Activated naive CD4-positive, alpha-beta T cell treated with anti-CD3 and anti-CD28 coated beads for 36 hours (primary cell): ENCODE measurements at places on chromosomes 2 and 18. TPM values are rescaled to one million over a fixed set of nuclear protein-coding genes. Genes with fewer than 3 reads are reported as not detected.
A peak's percentile ranks its signal among the peaks of the same experiment; 100 is the strongest.

GRCh38 chr2:8684878-8685696 lies 3.2 kb downstream of the ID2 start:
- H3K4me3 ChIP-seq = peak overlapping the region; percentile 82
- H3K27ac ChIP-seq = peak overlapping the region; percentile 88
- H3K27me3 ChIP-seq = peaks cover under 1% of the 10 kb centered on the region
- peaks cover 10% of the 10 kb centered on the region for H3K4me1 ChIP-seq
- H3K36me3 ChIP-seq = peaks cover 23% of the 10 kb centered on the region

DNA sequence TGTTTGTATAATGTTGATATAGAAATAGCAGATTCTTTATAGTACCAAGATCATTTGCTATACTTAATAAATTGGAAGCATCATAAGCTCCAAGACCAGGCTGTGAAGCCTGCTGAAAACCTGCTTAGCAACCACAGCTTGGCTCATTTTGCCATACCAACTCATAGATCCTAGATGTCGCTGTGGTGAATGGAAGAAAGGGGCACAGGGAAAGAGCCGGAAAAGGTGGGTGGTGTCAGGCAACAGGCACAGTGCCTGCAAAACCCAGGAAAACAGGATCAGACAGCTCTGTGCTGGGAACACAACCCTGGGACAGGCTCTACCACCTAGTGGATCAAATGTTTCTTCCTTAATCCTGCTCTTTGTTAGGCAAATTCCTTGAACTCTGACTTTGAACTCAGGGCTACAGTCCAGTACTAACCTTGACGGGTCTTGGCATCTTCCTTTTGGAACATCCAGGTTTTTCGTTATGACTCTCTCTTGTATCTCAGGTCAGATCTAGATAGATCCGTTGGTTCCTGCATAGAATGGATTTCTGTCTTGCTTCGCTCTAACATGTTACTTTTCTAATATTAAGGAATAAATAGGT lies 31.6 kb downstream of the TWSG1 start:
- H3K27me3 ChIP-seq = no peaks in the 10 kb centered on the region
- no peak overlapping the region for H3K4me3 ChIP-seq
- peaks cover 18% of the 10 kb centered on the region for H3K36me3 ChIP-seq
- no peaks in the 10 kb centered on the region for H3K4me1 ChIP-seq
- H3K27ac ChIP-seq = no peak overlapping the region
- DNase-seq = no peak

TACR1 gene
- not detected for total RNA-seq

DNA sequence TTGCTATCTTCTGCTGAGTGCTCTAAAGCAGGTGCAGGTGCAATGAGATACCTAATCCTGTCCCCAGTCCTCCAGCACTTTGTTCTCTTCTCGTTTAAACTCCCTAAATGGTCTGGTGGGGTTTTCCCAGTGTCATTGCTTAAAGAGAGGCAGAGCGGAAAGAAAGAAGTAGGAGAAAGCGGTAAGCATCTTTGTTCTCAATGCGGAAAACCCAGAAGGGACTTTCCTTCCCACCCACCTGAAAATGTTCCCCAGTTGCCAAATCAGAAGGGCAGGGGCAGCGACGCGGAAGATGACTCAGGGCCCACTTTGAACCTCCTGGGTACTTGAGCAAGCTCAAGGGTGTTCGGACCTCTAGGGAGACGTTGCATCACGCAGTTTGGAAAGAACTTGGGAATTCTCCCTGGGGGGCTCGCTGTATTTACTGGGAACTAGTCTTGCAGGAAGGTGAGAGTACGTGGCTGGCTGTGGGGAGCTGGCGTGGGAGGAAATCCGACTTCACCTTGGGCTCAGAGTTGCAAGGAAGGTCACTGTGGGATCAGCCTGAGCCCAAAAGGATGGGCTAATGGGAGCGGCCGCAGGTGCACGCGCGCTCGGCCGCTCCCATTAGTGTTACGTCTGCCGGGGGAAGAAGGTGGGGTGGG lies 589 bp upstream of the SGPP2 start:
- peak overlapping the region; percentile 94 for H3K4me3 ChIP-seq
- H3K27ac ChIP-seq = peak overlapping the region; percentile 97
- DNase-seq = peak; percentile 79
- H3K36me3 ChIP-seq = peaks cover 11% of the 10 kb centered on the region

SCN7A gene
- total RNA-seq = not detected

GRCh38 chr2:230346465-230346864 lies 19.5 kb downstream of the SP140L start:
- no peak overlapping the region for H3K4me3 ChIP-seq
- H3K4me1 ChIP-seq = peaks cover 76% of the 10 kb centered on the region
- no peaks in the 10 kb centered on the region for H3K27me3 ChIP-seq
- H3K27ac ChIP-seq = peak overlapping the region; percentile 28
- peaks cover 55% of the 10 kb centered on the region for H3K36me3 ChIP-seq

GRCh38 chr2:33491441-33492084 lies 15.1 kb downstream of the RASGRP3 start:
- no peak overlapping the region for H3K4me3 ChIP-seq
- H3K36me3 ChIP-seq = peaks cover 3% of the 10 kb centered on the region
- no peak for DNase-seq
- peaks cover 13% of the 10 kb centered on the region for H3K4me1 ChIP-seq
- no peak overlapping the region for H3K27ac ChIP-seq

- DNase-seq = no peak
- peaks cover 17% of the 10 kb centered on the region for H3K27me3 ChIP-seq
- no peak overlapping the region for H3K27ac ChIP-seq
- no peak overlapping the region for H3K4me3 ChIP-seq
These were observed 113.0 kb downstream of the DNER start for GRCh38 chr2:229601396-229601795.

- H3K27ac ChIP-seq = no peak overlapping the region
- no peaks in the 10 kb centered on the region for H3K36me3 ChIP-seq
- DNase-seq = no peak
- H3K4me3 ChIP-seq = no peak overlapping the region
These were observed 135.6 kb upstream of the KYNU start for GRCh38 chr2:142741764-142742269.

- H3K27me3 ChIP-seq = peaks cover 22% of the 10 kb centered on the region
- no peak overlapping the region for H3K27ac ChIP-seq
- no peak for DNase-seq
- H3K36me3 ChIP-seq = no peaks in the 10 kb centered on the region
- no peak overlapping the region for H3K4me3 ChIP-seq
These were observed 6.4 kb downstream of the MTCL1 start for GRCh38 chr18:8711736-8712135.

YES1 gene
- 8.3 TPM for total RNA-seq

DSC2 gene
- 0.02 TPM for total RNA-seq

TEX44 gene
- not detected for total RNA-seq

TLX2 gene
- 0.10 TPM for total RNA-seq

DNA sequence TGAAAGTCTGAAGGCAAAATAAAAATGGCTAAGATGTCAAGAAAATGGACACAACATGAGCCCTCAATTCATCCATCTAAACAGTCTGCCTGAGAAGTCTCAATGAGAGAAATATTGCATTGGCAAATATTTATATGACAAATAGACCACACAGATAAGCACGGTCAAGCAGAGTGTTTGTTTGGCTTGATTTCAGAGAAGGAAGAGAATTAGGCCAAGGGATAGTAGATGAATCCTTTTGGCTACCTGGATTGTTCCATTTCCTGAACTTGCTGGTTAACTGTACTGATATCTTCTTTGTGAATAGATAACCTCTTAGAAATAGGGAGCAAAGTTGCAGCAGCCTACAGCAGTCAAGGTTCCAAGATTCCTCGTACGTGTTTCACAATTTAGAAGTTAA lies 129.6 kb downstream of the RBMS1 start:
- H3K4me3 ChIP-seq = no peak overlapping the region
- H3K4me1 ChIP-seq = peaks cover 54% of the 10 kb centered on the region
- no peaks in the 10 kb centered on the region for H3K27me3 ChIP-seq

DNA sequence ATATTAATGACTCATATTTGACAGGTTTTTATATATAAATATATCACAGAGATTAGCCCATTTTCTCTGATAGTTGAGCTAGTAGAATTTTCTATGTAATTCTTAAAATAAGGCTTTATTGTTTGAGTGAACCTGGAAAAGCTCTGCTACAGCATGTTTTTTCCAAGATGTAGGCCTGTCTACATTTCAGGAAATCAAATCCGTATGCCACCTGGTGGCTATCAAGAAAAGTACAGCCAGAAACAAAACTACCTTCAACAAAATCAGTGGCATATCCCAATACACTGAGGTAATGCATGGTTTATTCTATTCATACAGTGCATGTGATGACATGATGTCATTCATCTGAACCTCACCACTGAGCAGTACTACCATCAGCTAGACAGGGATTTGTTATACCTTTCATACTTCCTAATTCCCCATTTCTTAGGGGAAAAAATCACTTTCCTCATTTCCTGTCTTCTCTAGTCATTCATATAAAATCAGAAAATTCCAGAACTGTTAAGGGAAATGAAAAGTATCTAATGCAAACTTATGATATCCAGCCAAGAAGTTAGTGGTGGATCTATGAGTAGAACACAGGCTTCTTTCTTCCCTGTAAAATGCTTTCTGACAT lies 310.4 kb upstream of the SYT4 start:
- no peaks in the 10 kb centered on the region for H3K36me3 ChIP-seq
- H3K27ac ChIP-seq = no peak overlapping the region
- H3K4me1 ChIP-seq = no peaks in the 10 kb centered on the region
- no peaks in the 10 kb centered on the region for H3K27me3 ChIP-seq
- H3K4me3 ChIP-seq = no peak overlapping the region

DNA sequence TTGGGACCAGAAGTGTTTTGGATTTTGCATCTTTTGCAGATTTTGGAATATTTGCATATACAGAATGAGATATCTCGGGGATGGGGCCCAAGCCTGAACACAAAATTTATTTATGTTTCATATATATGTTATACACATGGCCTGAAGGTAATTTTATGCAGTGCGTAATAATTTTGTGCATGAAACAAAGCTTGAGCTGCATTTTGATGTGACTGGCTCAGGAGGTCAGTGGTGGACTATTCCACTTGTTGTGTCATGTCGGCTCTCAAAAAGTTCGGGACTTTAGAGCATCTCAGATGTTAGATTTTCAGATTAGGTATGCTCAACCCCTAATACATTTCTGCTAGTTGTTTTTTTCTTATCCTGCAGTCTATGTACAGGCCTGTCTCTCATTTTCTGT lies 145.4 kb downstream of the FAM210A start:
- H3K27me3 ChIP-seq = no peaks in the 10 kb centered on the region
- peaks cover 40% of the 10 kb centered on the region for H3K4me1 ChIP-seq
- no peak for DNase-seq

- H3K36me3 ChIP-seq = peaks cover 26% of the 10 kb centered on the region
- no peak overlapping the region for H3K27ac ChIP-seq
- no peak overlapping the region for H3K4me3 ChIP-seq
- H3K27me3 ChIP-seq = no peaks in the 10 kb centered on the region
These were observed 67.9 kb downstream of the C2orf74 start for GRCh38 chr2:61229936-61230335.

REG3G gene
- total RNA-seq = not detected

DNA sequence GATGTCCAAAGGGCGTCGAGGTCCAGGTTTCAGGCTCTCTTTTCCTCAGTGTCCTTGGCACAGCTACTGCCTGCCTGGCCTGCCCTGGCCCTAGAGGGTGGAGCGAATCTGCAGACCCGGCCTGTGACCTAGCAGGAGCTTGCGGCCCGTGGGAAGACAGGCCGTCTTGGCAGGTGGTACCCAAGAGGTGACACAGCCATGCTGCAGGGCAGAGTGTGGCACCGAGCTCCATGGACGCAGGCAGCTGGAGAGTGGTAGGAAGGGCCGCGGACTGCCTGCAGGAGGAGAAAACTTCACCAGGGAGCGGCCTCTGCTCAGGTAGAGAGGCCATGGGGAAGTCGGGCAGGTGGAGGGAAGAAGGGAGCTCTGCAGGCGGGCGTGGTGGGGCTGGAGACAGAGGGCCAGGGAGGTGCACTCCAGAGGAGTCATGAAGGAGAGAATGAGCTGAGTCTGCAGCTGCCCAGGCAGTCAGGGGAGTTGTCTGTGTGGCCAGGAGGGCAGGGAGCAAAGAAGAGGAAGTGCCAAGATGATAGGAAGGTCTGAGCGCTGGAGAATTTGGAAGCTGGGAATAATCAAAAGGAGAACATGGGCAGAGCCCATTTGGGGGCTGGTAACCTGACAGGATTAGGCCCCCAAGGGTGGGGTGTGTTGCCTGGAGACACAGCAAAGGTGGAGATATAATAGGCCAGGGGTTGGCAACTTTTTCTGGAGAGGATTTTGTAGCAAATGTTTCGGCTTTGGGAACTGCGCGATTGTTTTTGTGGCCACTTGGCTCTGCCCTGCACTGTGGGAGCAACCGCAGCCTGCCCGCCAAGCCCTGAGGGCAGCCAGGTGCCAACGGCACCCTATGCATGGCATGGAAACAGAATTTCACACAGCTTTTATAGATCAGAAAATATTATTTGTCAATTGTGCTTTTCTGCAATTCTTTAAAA lies 154.4 kb upstream of the PXDN start:
- DNase-seq = no peak
- no peak overlapping the region for H3K4me3 ChIP-seq
- no peaks in the 10 kb centered on the region for H3K27me3 ChIP-seq
- no peaks in the 10 kb centered on the region for H3K36me3 ChIP-seq

DNA sequence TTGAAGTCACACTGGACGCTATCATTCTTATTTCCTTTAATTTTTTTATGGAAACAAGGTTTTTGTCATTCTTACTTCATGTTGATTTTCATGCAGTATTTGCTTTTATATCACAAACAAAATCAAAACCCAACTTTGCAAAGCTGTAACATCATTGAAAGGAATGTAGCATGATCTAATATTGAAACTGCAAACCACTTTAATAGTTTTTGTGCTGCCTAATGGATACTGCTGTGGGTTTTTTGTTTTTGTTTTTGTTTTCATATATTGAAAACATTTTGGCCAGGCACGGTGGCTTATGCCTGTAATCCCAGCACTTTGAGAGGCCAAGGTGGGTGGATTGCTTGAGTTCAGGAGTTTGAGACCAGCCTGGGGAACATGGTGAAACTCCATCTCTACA lies 81.6 kb downstream of the MAP2 start:
- no peak for DNase-seq
- H3K36me3 ChIP-seq = no peaks in the 10 kb centered on the region
- no peaks in the 10 kb centered on the region for H3K27me3 ChIP-seq
- no peak overlapping the region for H3K4me3 ChIP-seq
- H3K27ac ChIP-seq = no peak overlapping the region

DNA sequence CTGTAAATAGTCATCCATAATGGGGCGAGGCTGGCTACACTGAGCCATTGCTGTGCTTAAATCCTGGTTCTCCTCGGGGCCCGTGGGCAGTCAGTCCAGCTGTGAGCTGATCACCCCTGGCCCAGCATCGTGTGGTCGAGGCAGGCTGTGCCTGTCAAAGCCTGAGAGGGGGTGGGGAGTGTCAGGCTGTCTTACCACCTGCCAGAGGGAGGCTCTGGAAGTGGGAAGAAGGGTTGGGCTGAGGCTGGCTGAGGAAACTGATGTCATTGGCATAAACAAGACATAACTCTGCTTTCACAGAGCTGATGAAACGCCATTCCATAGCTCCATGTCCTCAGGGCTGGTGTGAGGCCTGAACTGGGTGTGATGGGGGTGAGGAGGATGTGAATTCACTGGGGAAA lies 49.7 kb downstream of the KLHL29 start:
- peaks cover 1% of the 10 kb centered on the region for H3K36me3 ChIP-seq
- peaks cover 3% of the 10 kb centered on the region for H3K27me3 ChIP-seq
- no peak for DNase-seq
- peaks cover 17% of the 10 kb centered on the region for H3K4me1 ChIP-seq

DNA sequence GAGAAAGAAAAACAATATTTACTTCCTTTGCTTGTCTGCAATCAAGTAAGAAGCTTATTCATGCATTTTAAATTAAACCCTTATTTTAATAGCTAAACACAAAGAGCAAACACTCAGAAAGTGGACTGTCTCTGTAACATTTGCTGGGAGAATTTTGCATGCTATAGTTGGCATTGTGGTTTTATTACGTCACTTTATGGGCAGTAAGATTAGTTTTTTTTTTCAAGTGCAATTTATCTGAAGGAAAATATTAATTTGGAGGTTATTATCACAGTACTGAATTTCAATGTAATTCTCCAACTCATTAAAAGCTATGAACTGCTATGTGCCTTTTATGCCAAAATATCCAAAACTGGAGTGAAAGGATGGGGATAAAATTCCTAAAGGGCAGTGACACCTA lies 103.3 kb downstream of the TMEFF2 start:
- no peak overlapping the region for H3K4me3 ChIP-seq
- no peak for DNase-seq
- no peaks in the 10 kb centered on the region for H3K4me1 ChIP-seq
